Hypothalamus (tissue), 51 donors: ENCODE measurements at places on chromosomes 6 and 20.

- no peak for DNase-seq
Observed at GRCh38 chr6:127554435-127555006, 22.5 kb upstream of the C6orf58 start.

GRCh38 chr6:52588087-52588709 lies 11.3 kb upstream of the TRAM2 start:
- no peak for DNase-seq

DNA sequence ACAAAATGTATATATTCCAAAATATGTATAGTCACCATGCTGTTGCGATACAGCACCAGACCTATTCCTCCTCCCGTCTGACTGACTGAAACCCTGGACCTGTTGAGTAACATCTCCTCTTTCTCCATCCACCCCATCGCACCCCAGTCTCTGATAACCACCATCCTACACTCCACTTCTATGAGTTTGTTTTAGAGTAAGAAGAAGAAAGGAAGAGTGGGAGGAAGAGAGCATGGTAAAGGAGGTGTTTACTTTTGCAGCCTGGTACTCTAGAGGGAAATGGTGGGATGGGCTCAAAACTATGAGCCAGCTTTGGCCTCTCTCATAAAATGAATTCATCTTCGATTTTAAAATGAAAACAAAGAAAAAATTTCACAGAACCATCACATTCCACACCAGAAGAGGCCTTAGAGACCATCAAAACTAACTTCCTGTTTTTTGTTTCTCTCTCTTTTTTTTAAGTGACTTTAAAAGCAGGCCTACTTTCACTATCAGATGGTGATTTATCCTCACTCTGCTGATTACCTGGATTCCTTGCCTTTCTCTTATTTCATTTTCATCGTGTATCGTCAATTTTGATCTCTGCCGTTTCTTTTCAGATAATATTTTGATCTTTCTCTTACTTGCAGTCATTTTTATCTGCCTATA lies 16.8 kb upstream of the FUCA2 start:
- no peak for DNase-seq

DNA sequence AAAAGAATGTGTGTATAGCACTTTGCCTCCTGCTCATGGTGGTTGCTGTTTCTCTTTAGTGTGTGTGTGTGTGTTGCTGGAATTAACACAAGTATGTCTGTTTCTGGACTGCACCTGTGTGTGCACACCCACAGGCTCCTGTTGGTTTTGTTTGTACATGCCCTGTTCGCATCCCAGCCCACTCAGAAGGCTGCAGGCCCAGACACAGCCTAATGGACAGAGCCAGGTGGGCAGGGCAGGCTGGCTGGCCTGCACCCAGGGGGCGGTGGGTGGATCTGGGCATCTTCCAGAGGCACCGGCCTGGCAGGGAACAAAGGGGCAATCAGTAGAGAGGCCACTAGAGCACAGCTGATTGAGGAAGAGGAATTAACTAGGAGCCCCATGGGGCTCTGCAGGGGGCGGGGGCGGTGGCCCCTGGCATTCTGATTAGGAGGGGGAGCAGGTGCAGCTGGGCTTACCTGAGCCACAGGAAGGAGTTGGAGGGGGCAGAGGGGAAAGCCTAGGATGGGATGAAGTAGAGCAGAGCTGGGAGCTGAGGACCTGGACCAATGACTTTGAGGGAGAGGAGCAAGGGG lies 21.9 kb downstream of the CD40 start:
- DNase-seq, result no peak

- DNase-seq, result no peak
Observed at GRCh38 chr6:69422475-69422874, 374.3 kb downstream of the LMBRD1 start.

DNA sequence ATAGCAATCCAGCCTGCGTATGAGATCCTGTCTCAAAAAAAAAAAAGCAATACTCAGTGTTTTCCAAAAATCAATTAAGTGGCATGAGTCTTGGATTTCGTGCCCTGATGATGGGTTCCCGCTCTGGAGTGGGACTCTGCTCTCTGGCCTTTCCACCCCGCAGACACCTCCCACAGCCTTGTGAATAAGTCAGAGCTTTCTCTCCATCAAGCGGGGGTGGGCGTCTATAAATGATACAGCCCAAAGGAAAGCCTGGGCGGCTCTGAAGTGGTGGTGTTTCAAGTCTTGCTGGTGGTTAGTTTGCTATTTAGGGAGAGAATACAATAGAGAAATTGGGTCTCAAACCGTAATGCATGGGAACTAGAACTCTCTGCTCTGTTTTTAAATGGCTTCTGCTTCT lies 52.5 kb upstream of the TAGAP start:
- DNase-seq, result no peak

DNA sequence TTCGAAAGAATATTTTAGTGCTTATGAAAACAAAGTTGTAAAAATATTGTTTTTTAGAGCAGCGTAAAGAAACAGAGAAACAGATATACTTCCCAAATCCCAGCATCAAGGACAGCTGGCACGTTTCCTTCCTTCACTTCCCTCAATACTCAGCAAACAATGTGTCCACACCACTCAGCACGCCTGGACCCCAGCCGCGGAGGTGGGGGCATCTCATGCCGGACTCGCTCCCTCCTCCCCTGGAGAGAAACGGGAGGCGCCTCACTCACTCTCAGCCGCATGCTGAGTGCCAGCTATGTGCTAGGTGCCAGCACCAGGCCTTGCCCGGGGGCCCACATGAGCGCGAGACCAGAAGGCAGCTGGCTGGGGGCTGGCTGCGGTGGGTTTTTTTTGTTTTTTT lies 34.7 kb downstream of the SLC2A4RG start:
- DNase-seq, result no peak

DNA sequence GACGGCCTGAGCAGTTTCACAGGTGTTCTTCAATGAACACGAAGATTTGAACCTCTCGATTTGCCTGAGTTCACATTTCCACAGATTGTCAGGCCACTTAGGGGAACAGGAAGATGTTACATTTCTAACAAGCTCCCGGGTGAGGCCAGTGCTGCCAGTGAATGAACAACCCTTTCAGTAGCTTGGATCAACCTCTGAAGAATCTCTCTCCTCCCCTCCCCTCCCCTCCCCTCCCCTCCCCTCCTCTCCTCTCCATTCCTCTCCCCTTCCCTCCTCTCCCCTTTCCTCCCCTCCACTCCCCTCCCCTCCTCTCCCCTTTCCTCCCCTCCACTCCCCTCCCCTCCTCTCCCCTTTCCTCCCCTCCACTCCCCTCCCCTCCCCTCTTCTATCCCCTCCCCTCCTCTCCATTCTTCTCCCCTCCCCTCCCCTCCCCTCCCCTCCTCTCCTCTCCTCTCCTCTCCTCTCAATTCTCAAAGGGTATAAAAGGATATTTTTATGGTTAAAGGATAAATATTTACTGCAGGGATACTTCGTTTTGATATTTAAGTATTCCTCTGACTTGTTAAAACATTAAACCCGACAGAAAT lies 114.1 kb upstream of the INSM1 start:
- no peak for DNase-seq

- no peak for DNase-seq
Observed at GRCh38 chr6:43310624-43311023, 2.0 kb upstream of the CRIP3 start.

DNA sequence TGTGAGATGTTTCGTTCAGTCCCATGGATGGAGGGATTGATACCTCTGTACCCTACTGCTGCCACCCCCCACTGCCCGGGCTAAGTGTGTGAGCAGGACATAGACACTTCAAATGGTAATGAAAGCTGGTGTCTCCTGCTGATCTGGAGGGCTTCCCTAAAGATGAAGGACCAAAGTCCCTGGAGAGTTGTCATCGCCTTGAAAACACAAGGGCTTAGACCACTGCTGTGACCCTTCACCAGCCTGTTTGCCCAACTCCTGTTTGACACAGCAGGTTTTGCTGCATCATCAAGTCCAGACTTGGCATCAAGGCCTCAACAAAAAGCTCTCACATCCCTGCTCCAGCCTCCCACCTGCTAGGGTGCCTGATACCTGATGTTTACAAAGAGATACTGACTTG lies 57.9 kb upstream of the FAM8A1 start:
- no peak for DNase-seq
